CD8-positive, alpha-beta memory T cell (primary cell): ENCODE measurements at places on chromosomes 12 and 14. TPM values are rescaled to one million over a fixed set of nuclear protein-coding genes. Genes with fewer than 3 reads are reported as not detected.

- no peak overlapping the region for H3K4me3 ChIP-seq
- H3K4me1 ChIP-seq, result no peaks in the 10 kb centered on the region
- no peaks in the 10 kb centered on the region for H3K36me3 ChIP-seq
- H3K27me3 ChIP-seq, result no peaks in the 10 kb centered on the region
These were observed 13.6 kb downstream of the MTA1 start for GRCh38 chr14:105433161-105433605.

DNA sequence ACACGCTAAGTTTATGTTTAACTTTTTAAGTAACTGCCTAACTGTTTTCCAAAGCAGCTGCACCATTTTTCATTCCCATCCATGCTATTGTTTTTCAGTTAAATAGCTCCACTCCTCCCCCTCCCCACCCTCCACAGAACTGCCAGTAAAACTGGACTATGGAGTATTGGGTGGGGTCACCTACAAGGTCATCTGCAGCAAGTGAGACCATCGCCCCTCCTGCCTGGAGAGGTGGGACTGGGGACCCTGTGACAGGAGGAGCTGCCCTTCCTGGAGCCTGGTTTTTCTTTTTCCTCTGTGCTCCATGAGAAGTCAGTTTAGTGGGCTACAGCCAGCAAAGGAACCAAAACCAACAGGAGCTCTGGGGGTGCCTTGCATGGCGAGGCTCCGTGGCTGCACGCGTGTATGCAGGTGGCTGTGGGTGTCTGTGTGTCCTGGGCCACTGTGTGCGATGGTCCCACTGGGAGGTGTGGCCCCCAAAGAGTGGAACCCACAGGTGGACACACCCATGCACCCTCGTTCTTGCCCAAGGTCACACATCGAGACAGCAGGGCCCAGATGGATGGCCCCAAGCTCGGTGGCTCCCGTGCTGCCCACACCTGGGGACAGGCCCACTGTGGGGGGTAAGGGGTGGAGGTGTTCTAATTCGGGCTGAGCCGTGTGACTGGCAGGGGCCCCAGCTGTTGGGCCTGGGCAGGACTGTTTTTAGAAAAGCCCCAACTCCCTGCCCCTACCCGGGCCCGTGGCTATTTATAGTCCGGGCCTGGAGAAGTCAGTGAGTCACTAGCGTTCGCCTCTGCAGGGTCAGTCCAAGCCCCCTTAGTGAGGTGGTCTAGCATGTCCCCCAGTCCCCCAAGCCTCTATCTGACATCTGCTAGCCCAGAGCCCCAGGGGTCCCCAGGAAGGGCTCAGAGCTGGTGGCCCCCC, 2.3 kb upstream of the ADSS1 start:
- no peak overlapping the region for H3K27ac ChIP-seq
- H3K27me3 ChIP-seq, result no peaks in the 10 kb centered on the region
- H3K36me3 ChIP-seq, result no peaks in the 10 kb centered on the region
- peaks cover 6% of the 10 kb centered on the region for H3K4me1 ChIP-seq
- no peak overlapping the region for H3K4me3 ChIP-seq

DNA sequence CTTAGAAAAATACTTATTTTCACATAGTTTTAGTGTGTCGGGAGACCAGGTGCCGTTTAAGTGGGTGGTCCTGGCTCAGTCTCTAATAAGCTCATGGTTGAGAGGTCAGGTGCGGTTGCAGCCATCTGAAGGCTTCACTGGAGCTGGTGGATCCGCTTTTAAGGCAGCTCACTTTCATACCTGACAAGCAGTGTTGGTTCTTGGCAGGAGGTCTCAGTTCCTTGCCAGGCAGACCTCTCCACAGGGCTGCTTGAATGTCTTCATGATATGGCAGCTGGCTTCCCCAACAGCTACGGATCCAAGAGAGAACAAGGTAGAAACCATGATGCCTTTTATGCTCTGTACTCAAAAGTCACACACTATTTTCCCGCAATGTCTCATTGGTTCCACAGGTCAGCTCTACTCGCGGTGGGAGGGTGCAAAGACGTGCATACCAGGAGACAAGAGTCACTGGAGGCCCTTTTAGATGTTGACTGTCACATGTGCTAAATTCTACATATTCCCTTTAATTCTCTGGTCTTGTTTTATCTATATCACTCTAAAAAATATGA, 8.0 kb upstream of the ZDHHC17 start:
- H3K4me3 ChIP-seq, result no peak overlapping the region
- H3K27ac ChIP-seq, result no peak overlapping the region
- H3K36me3 ChIP-seq, result no peaks in the 10 kb centered on the region
- no peaks in the 10 kb centered on the region for H3K4me1 ChIP-seq
- no peaks in the 10 kb centered on the region for H3K27me3 ChIP-seq

MED6 gene
- polyA plus RNA-seq, result 41.1 TPM

CMTM5 gene
- polyA plus RNA-seq, result not detected

TMEM229B gene
- 34.4 TPM for polyA plus RNA-seq

GPX2 gene
- polyA plus RNA-seq, result not detected
